ENCODE measurements at places on chromosomes 3 and 15. TPM values are rescaled to one million over a fixed set of nuclear protein-coding genes. Genes with fewer than 3 reads are reported as not detected.

Gene NOP10
- 183 TPM for total RNA-seq

Gene TRAK1
- 23.7 TPM for total RNA-seq

Gene RARRES1
- total RNA-seq, result not detected

Gene SPESP1
- 1.1 TPM for total RNA-seq

Gene PRSS50
- not detected for total RNA-seq

Gene PLSCR4
- total RNA-seq, result 0.20 TPM

GRCh38 chr3:129304146-129304961 lies 25.7 kb downstream of the HMCES start:
- H3K27ac ChIP-seq, result peak overlapping the region; percentile 38
- DNase-seq, result no peak
- H3K4me3 ChIP-seq, result no peak overlapping the region
- no peaks in the 10 kb centered on the region for H3K27me3 ChIP-seq

DNA sequence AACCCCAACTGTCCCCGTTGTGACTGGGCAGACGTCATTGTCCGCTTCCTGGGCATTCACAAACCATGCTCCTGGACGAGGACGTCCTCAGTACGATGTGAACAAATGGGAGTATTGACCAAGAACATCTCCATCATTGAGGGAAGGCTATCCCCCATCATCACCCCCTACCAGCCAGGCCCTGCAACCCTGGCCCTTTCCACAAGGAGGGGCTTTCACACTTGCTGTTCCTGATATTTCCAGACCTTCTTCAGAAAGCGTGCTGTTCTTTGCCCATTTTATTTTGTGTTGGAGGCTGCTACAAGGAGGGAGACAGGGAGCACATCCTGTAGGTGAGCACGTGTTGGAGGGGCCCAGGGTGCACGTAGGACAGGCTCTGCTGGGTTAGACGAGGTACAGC lies 277.0 kb upstream of the LRRC3B start:
- no peak for DNase-seq
- H3K27ac ChIP-seq, result no peak overlapping the region
- no peaks in the 10 kb centered on the region for H3K27me3 ChIP-seq
- H3K4me1 ChIP-seq, result no peaks in the 10 kb centered on the region

DNA sequence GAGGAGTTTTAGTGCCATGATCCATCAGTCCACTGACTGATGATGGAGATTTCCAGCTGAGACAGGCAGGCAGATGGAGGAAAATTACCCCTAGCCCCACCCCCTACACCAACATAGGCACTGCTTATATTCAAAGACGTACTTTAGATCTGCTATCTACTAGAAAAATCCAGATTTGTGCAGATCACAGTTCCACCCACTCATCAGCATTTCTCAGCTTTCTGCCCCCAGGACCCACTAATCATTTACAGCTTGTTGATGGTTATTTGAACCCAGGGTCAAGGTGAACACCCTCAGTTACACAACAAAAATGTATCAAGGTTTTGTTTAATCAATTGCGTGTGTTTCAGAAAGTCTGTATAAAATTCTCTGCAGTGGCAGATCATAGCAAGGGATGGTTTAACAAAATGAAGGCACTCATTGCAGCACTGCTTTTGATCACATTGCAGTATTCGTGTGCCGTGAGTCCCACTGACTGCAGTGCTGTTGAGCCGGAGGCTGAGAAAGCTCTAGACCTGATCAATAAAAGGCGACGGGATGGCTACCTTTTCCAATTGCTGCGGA lies at the start of gene HRG:
HRG (plus strand) TSS at position 390 of the 564 bp plus-strand sequence; CDS start at position 408, 18 bp downstream.
- DNase-seq, result no peak
- H3K36me3 ChIP-seq, result no peaks in the 10 kb centered on the region
- no peak within 1 kb of the TSS for H3K27ac ChIP-seq
- no peak within 1 kb of the TSS for H3K4me3 ChIP-seq

- no peaks in the 10 kb centered on the region for H3K27me3 ChIP-seq
- no peaks in the 10 kb centered on the region for H3K4me1 ChIP-seq
- peaks cover 11% of the 10 kb centered on the region for H3K36me3 ChIP-seq
- DNase-seq, result no peak
These were observed 28.1 kb downstream of the NKIRAS1 start for GRCh38 chr3:23888617-23889228.

GRCh38 chr15:30985081-30985531 lies 6.3 kb downstream of the MTMR10 start:
- no peak overlapping the region for H3K4me3 ChIP-seq
- no peaks in the 10 kb centered on the region for H3K27me3 ChIP-seq
- H3K4me1 ChIP-seq, result peaks cover 28% of the 10 kb centered on the region
- H3K36me3 ChIP-seq, result peaks cover 48% of the 10 kb centered on the region
- H3K27ac ChIP-seq, result no peak overlapping the region

DNA sequence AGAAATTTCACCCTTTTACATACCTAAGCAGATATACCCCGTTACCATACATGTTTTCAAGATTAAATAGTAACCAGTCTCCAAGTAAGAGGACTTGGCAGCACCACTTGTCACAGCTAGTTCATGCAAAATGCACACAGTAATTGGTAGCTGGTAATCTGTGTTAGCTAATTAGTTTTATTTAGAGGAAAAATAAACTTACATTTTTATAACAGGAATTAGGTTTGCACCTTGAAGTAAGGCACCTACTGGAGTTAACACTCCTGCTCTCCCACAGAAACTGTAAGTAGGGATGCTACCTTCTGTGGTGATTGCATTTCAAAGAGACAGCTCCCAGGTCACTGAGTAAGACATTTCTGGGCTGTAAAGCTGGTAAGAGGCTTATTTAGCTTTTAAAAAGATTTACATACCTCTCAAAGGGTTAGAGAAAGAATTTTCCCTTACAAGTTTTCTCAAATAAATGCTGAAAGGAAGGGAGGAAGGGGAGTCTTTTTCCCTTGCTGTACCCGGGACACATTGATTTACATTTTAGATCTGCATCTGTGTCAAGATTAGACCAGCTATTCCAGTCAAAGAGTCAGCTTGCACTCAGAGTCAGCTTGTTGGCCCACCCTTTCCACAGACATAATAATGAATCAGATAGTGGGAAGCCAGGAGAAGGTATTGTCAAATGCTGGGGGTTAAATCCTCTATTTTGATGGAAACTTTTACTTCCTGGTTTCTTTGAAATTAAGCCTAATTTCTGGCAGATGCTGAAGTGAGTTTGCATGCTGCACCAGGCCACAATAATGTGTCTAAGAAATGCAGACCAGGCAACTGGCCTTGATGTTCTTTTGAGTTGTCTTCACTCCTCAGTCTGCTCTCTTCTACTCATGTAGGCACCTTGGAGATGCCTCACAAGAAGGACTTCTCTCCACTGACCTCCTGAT lies 77.6 kb upstream of the CHD2 start:
- H3K27ac ChIP-seq, result peak overlapping the region; percentile 80
- H3K36me3 ChIP-seq, result no peaks in the 10 kb centered on the region
- peak overlapping the region; percentile 42 for H3K4me3 ChIP-seq
- no peak for DNase-seq

DNA sequence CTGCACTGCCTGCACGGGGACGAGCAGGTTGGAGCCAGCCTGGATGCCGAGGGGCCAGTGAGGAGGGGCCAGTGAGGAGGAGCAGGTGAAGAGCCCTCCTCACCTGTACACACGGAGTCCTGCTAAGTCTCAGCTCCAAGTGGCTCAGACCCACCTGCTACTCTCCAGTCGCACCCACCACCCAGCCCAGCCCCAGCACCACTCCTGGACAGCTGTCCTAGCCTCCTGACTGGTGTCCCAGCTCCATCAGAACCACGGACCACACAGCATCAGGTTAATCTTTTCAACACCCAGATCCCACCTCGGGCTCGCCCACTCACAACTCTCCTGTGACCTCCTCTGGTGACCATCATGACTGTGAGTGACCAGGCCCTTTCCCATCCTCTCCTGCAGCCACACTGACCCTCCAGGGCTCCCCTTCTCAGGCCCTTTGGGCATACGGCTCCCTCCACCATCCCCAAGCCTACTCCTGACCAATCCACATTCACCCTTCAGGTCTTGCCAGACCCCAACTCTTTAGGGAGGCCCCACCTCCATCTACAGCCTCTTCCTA lies 13.8 kb downstream of the EFCC1 start:
- peak overlapping the region; percentile 87 for H3K27ac ChIP-seq
- H3K27me3 ChIP-seq, result no peaks in the 10 kb centered on the region

DNA sequence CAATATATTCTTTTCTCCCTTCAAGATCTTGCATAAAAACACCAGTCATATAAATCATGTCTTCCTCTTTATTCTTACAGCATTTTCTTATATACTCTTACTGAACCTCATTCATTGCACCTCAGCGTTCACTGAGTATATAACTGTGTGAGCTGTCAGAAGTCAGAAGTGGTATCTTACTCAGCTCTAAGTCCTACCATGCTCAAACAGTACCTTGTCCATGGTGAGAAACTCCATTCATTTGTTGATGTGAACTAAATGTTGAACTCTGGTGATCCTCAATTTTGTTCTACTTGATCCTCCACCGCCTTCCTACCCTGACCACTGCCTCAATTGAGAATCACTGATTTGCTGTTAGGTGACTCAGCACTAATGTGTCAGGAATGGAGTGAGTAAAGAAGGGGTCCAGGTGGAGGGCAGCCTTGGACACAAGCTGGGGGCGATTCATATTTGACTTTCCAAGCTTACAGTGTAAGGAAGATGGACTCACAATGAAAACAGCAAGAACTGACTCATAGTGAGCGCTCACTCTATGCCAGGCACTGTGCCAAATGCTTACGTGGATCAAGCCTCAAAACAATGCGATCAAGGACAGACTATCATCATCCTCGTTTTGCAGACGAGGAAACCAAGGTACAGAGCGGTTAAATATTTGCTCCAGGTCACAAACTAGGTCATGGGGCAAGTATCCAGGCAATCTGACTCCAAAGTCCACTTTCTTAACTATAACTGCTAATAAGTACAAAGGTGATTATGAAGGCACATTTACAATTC lies 13.5 kb upstream of the ZFYVE19 start:
- no peak for DNase-seq
- peaks cover 29% of the 10 kb centered on the region for H3K36me3 ChIP-seq
- no peak overlapping the region for H3K4me3 ChIP-seq
- H3K27ac ChIP-seq, result no peak overlapping the region

Data from activated CD4-positive, alpha-beta memory T cell treated with anti-CD3 and anti-CD28 coated beads, Interleukin-2, amount 10 ng/mL, durations not matched to agents 7 days and 5 days (primary cell).